ENCODE measurements at places on chromosomes 16 and 17. TPM values are rescaled to one million over a fixed set of nuclear protein-coding genes. Genes with fewer than 3 reads are reported as not detected.
A peak's percentile ranks its signal among the peaks of the same experiment; 100 is the strongest.

GRCh38 chr16:2786826-2787151 lies 571 bp downstream of the PRSS33 start:
- DNase-seq, result no peak

GRCh38 chr17:6651919-6652452 lies 424 bp downstream of the C17orf100 start:
- no peak for DNase-seq

- DNase-seq, result no peak
Measured at GRCh38 chr16:51111759-51112158, 39.3 kb downstream of the SALL1 start.

GRCh38 chr16:58670946-58671583 lies 13.5 kb downstream of the SLC38A7 start:
- DNase-seq, result no peak

- no peak for DNase-seq
Measured at GRCh38 chr16:71834291-71834690, 11.5 kb upstream of the ATXN1L start.

DNA sequence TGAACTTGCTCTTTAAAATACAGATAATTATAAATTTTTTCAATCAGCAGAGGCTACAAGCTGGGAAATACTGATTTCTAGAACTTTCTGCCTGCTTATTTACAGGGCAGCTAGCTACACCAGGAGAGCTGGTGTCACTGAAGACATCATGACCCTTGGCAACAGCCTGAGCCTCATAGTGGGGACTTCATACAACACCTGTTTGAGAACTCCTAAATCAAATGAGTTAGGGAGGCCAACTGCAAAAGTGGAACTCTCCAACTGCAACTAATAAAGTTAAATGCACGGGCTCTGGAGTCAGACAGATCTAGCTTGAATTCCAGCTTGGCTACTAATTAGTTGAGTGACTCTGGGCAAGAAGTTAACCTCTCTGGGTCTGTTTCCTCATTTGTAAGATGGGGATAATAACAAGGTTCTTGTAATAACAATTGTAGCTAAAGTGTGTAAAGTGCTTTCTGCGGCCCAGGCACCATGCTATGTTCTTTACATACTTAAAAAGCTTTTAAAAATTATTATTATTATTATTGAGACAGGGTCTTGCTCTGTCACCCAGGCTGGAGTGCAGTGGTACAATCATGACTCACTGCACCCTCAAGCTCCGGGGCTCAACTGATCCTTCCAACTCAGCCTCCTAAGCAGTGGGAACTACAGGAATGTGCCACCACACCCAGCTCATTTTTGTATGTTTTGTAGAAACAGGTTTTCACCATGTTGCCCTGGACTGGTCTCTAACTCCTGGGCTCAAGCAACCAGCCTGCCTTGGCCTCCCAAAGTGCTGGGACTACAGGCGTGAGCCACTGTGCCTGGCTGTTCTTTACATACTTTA lies 33.4 kb downstream of the VAC14 start:
- DNase-seq, result no peak

DNA sequence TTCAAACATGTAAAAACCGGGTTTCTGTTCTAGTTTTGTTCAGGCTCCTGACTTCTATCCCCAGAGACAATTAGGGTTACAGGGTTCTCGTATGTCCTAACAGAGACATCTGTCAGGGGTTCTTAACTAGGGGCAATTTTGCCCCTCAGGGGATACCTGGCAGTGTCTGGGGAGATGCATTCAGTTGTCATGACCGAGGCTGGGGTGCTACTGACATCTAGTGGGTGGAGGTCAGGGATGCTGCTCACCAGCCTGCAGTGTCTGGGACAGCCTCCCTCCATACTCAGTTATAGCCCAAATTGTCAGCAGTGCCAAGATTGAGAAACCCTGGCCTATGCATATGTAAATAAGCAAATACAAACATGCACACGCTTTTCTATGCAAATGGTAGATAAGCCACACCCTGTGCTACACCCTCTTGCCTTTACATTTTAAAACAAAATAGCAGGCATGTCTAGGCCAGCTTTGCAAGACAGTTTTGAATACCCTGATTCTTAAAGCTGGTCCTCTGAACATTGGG lies 37.4 kb downstream of the CLEC16A start:
- no peak for DNase-seq

GRCh38 chr16:17827313-17827712 lies 356.6 kb upstream of the XYLT1 start:
- DNase-seq, result no peak

- DNase-seq, result no peak
Measured at GRCh38 chr17:31390748-31391495, 553 bp upstream of the RAB11FIP4 start.

- no peak for DNase-seq
Measured at GRCh38 chr16:57946181-57946801, 24.6 kb downstream of the CNGB1 start.

- DNase-seq, result peak; percentile 56
Measured at GRCh38 chr17:182050-182751, 751 bp upstream of the DOC2B start.

ADAP2 gene
- 1.5 TPM for total RNA-seq

KRTAP4-7 gene
- total RNA-seq, result not detected

MT1H gene
- total RNA-seq, result 2.1 TPM

ABCA9 gene
- total RNA-seq, result 6.6 TPM
